Osteoblast (primary cell): ENCODE measurements at places on chromosomes 16 and 17. TPM values are rescaled to one million over a fixed set of nuclear protein-coding genes. Genes with fewer than 3 reads are reported as not detected.

Gene KRT24
- not detected in 2 replicates for total RNA-seq

Gene CEP131
- 7.7 and 8.7 TPM in 2 replicates for total RNA-seq

Gene PDE6G
- total RNA-seq = not detected in 2 replicates

Gene ORMDL3
- 39.8 and 46.6 TPM in 2 replicates for total RNA-seq

Gene KRT25
- total RNA-seq = not detected in 2 replicates

Gene KRTAP9-2
- not detected in 2 replicates for total RNA-seq

Gene CES3
- total RNA-seq = 0.29 TPM in 1 of 2 replicates, not detected in the other

Gene HOXB13
- not detected in 2 replicates for total RNA-seq

Gene PIMREG
- 3.5 and 5.1 TPM in 2 replicates for total RNA-seq

DNA sequence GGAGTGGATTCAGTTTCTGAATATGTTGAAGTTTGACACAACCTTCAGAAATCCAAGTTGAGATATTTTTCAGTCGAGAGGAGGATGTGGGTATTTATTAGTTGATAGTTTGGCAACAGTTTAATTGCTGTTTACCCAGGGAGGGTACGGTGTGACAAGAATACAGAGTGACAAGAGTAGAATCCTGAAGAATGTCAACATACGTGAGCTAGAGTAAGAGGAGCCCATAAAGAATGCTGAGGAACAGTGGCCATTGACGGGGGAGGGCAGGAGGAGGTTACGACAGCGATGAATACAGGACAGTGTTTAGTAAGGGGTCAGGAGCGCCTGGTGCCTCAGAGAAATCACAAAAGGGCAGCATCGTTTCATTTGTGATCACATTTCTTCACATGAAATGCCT lies 76.5 kb downstream of the AATF start:
- no peak for DNase-seq
- no peaks in the 10 kb centered on the region for H3K36me3 ChIP-seq
- H3K27me3 ChIP-seq = no peaks in the 10 kb centered on the region
- H3K27ac ChIP-seq = no peak overlapping the region

DNA sequence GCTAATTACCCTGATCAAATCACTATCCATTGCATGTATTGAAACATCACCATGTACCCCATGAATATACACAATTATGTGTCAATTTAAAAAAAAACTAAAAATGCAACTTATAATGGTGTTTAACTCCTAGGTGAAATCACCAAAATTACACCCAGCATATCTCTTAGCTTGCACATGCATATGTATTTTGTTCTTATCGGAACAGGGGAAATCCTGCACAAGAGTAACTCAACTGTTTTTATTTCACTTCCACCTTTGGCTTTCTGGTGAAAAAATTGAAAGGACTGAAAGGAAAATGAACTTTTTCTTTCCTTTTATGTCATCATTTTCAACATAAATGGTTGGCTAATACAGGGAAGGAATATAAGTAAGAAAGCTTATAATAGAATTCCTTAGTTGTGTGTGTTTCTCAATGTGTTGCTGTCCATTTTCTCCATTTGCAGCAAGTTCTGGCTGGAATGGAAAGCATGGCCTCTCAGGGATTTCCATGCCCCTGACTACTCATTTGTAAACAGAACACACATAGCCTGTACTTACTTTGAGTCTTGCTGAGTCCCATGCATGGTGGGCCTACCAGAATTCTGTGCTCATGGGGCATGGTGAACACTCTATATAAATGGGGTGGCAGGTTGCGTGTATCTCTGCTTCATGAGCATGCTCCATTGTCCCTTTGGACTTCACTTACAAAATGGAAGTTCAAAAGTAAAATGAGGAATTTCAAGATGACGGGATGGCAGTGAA lies 462.0 kb downstream of the HS3ST3B1 start:
- no peak overlapping the region for H3K4me3 ChIP-seq
- H3K4me1 ChIP-seq = peaks cover 13% of the 10 kb centered on the region
- no peaks in the 10 kb centered on the region for H3K27me3 ChIP-seq
- H3K36me3 ChIP-seq = no peaks in the 10 kb centered on the region
- DNase-seq = no peak
- H3K27ac ChIP-seq = no peak overlapping the region

DNA sequence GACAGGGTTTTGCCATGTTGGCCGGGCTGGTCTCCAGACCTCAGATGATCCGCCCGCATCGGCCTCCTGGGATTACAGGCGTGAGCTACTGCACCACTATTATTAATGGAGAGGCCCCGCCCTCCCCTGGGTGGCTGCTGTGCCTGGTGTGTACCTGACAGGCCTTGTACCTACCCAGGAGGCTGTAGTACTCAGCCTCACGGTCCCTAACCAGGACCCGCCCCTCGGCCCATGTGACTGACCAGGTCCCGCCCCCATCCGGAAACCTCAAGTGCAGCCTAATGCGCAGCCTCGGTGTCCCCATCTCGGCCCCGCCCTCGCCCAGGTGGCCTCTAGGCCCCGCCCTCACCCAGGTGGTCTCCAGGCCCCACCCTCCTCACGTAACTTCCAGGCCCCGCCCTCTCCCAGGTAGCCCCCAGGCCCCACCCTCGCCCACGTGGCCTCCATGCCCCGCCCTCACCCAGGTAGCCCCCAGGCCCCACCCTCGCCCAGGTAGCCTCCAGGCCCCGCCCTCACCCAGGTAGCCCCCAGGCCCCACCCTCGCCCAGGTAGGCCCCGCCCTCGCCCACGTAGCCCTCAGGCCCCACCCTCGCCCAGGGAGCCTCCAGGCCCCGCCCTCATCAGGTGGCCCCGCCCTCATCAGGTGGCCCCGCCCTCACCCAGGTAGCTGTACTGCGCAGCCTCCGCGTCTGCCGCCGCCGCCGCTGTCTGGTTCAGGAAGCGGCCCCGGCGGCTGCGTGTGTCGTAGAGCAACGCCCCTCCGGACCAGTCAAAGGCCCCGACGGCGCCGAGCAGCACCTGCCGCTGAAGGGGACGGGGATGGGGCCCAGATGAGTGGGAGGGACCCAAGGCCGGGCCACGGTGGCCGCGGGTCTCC lies 31.0 kb downstream of the HASPIN start:
- no peak overlapping the region for H3K4me3 ChIP-seq
- H3K27ac ChIP-seq = no peak overlapping the region
- peak; percentile 77 for DNase-seq
- no peaks in the 10 kb centered on the region for H3K4me1 ChIP-seq

GRCh38 chr16:46980926-46981325 lies 7.5 kb upstream of the DNAJA2 start:
- H3K27me3 ChIP-seq = peaks cover 4% of the 10 kb centered on the region
- H3K36me3 ChIP-seq = no peaks in the 10 kb centered on the region
- H3K27ac ChIP-seq = no peak overlapping the region

DNA sequence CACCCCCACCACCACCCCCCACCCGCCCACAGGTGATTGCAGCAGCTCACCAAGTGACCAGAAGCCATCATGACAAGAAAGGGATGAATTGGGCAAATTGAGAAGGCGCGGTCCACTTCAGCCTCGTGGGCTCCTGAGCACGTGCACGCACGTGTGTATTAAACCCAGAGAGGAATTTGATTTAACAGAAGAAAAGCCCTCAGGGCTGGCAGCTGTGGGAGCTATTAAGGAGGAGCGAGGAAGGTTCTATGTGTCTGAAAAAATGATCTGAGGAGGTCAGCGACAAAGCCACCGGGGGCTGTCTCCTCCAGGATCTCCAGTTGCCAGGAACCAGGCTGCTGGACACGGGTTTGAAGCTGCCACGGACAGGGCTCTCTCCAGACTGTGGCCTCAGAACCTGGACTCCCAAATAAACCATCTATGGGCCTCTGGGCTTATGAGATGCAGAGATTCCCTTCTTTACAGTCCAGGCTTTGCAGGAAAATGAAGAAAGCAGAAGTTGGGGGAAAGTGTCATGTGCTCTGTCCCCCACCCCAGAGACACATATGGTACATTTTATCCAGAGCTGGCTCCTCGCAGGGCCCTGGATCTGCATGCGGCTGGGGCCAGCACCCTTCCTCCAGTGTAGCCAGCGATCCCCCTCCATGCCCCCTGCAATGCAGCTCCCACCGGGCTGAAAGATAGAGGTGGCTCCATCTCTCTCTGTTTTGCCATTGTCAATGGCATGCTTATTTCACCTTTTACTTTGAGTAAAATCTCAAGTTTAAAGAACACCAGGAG lies 219.7 kb upstream of the RPL38 start:
- H3K27me3 ChIP-seq = no peaks in the 10 kb centered on the region
- H3K4me1 ChIP-seq = no peaks in the 10 kb centered on the region
- H3K4me3 ChIP-seq = no peak overlapping the region
- no peak for DNase-seq
- no peaks in the 10 kb centered on the region for H3K36me3 ChIP-seq
- no peak overlapping the region for H3K27ac ChIP-seq

DNA sequence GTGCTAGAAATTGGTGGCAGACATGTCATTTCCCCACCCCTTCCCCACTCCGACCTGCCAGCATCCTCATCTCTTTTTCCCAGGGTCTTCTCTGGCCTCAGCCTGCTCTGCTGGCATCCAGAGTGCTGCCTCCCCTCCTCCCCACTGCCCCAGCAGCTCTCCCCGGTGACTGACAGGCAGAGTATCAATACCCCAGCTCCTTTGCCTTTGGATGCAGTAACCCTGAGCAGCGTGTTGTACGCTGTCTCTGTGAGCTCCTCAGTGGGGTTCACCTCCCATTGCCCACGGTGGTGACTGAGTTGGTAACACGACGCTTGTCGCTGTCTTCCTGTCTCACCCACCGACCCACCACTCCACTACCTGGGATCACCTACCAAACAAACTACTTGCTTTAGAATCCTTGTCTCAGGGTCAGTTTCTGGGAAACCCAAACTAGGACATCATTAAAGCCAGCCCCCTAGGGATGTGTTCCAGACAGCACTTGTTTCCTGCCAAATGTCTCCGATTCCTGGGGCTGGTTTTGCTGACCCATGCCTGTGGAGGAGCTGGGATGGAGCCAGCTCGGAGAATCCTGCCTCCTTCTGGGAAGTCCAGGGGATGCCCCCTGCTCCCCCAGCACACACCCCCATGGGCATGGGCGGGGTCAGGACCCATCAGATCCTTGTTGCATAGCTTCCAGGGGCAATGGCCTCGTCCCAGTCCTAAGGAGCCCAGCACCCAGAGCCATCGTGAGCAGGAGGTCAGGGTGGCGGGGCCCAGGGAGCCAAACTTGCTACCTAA lies 8.3 kb upstream of the SBK1 start:
- H3K4me1 ChIP-seq = no peaks in the 10 kb centered on the region
- H3K4me3 ChIP-seq = no peak overlapping the region
- H3K36me3 ChIP-seq = no peaks in the 10 kb centered on the region
- peak; percentile 82 for DNase-seq
- no peak overlapping the region for H3K27ac ChIP-seq
- H3K27me3 ChIP-seq = peaks cover 12% of the 10 kb centered on the region

GRCh38 chr17:35890774-35891155 lies 10.6 kb upstream of the CCL5 start:
- no peak overlapping the region for H3K4me3 ChIP-seq
- H3K27me3 ChIP-seq = no peaks in the 10 kb centered on the region
- no peak overlapping the region for H3K27ac ChIP-seq
- H3K36me3 ChIP-seq = no peaks in the 10 kb centered on the region
- H3K4me1 ChIP-seq = peaks cover 25% of the 10 kb centered on the region
- DNase-seq = no peak

GRCh38 chr17:78142119-78142861 lies 3.9 kb upstream of the C17orf99 start:
- no peaks in the 10 kb centered on the region for H3K27me3 ChIP-seq
- H3K4me1 ChIP-seq = no peaks in the 10 kb centered on the region
- peak; percentile 81 for DNase-seq
- H3K4me3 ChIP-seq = no peak overlapping the region
- H3K36me3 ChIP-seq = no peaks in the 10 kb centered on the region
- H3K27ac ChIP-seq = no peak overlapping the region

DNA sequence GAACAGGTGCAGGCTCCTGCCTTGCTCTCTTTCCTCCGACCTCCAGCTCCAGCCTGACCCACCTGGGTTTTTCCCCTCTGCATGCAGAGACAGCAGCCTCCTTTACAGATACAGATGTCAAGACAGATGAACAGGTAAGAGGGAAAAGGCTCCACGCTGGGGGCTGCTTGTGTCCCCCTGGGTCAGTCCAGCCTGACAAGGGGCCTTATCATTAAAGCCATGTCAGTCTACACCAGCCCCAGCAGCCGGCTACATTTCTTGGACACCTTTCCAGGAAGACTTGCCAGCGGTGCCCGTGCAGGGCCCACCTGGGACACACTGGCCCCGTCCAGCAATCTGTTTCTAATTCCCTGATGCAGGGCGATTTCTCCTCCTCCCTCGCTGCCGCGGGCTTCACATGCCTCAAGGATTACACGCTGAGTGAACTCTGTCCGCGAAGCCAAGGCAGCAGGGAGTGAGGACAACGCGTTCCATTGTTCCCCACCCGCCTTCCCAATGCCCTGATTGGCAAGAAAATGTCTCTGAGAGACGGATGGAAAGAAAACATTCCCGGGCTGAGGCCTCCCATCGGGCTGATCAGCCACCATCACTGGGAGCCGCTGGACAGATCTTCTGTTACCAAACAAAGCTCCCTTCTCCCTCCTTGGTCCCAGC lies 184.7 kb downstream of the C16orf95 start:
- no peaks in the 10 kb centered on the region for H3K36me3 ChIP-seq
- peaks cover 12% of the 10 kb centered on the region for H3K27me3 ChIP-seq
- no peak overlapping the region for H3K27ac ChIP-seq
- H3K4me1 ChIP-seq = peaks cover 3% of the 10 kb centered on the region
- DNase-seq = peak; percentile 90

GRCh38 chr17:4246674-4247073 lies 17.1 kb downstream of the ANKFY1 start:
- DNase-seq = no peak
- H3K36me3 ChIP-seq = peaks cover 6% of the 10 kb centered on the region
- no peak overlapping the region for H3K27ac ChIP-seq
- no peaks in the 10 kb centered on the region for H3K27me3 ChIP-seq

DNA sequence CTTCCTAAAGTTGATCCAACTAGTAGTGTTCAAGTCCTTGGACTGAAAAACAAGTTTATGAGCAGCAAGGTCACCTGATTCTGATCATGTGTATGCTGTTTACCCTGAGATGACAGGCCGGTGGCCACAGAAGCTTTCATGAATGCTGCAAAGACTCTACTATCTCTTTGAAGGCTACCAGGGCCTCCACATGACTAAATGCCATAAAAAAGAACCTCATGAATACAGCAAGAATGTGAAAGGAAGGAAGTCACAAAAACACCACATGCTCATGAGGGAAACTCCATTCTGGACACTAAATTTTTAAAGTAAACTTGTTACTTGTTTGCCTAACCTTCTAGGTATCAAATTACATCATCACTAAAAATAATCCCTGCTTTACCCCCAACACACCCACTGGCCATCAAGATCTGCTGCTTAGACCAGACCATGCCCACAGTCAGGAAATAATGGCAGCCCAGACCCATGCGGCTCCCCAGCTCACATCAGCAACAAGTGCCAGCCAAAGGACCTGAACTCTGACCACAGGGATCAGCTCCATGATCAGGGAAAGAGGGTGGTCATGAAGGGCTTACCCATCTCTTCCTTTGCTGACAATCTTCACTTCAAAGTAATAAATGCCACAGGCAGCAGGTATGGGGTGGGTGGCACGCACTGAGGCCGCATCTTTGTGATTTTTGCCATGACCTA lies 1.4 kb downstream of the RANBP10 start:
- peak overlapping the region; percentile 99 for H3K4me3 ChIP-seq
- H3K27ac ChIP-seq = no peak overlapping the region
- no peak for DNase-seq
- H3K36me3 ChIP-seq = peaks cover 6% of the 10 kb centered on the region
- no peaks in the 10 kb centered on the region for H3K27me3 ChIP-seq
- H3K4me1 ChIP-seq = peaks cover 11% of the 10 kb centered on the region
